ENCODE measurements at places on chromosomes 12 and 14. TPM values are rescaled to one million over a fixed set of nuclear protein-coding genes. Genes with fewer than 3 reads are reported as not detected.
A peak's percentile ranks its signal among the peaks of the same experiment; 100 is the strongest.

GRCh38 chr12:113396828-113397496 lies 6.7 kb downstream of the SDS start:
- no peaks in the 10 kb centered on the region for H3K27me3 ChIP-seq
- H3K4me3 ChIP-seq: no peak overlapping the region
- no peaks in the 10 kb centered on the region for H3K36me3 ChIP-seq
- no peak overlapping the region for H3K27ac ChIP-seq
- H3K4me1 ChIP-seq: peaks cover 10% of the 10 kb centered on the region

- H3K36me3 ChIP-seq: no peaks in the 10 kb centered on the region
- H3K27me3 ChIP-seq: peaks cover 91% of the 10 kb centered on the region
- no peak overlapping the region for H3K27ac ChIP-seq
- peaks cover 56% of the 10 kb centered on the region for H3K4me1 ChIP-seq
These were observed 10.7 kb downstream of the STAC3 start for GRCh38 chr12:57240066-57240921.

DNA sequence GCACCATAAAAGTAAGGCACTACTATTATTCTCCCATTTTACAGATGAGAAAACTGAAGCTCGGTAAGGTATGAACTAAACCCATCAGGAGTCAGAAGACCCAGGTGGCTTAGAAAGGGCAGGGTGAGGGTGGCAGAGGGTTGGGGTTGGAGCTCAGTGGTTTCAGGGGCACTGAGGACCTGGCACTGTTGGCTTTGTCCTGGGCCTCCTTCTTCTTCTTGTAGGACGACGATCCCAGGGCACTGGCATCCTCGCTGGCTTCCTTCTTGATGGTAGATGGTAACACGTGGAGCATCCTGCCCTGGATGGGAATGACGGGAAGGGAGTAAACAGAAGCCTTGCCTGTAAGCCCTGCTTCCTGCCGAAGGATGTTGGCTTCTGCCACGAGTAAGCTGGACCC lies 19.9 kb downstream of the RBM19 start:
- no peak overlapping the region for H3K27ac ChIP-seq
- H3K36me3 ChIP-seq: no peaks in the 10 kb centered on the region
- no peak overlapping the region for H3K4me3 ChIP-seq
- H3K4me1 ChIP-seq: no peaks in the 10 kb centered on the region

- H3K27ac ChIP-seq: no peak overlapping the region
- no peak for DNase-seq
- H3K4me1 ChIP-seq: no peaks in the 10 kb centered on the region
- H3K4me3 ChIP-seq: no peak overlapping the region
These were observed 35.3 kb downstream of the NUBPL start for GRCh38 chr14:31596342-31597095.

Gene GYS2
- total RNA-seq: not detected

DNA sequence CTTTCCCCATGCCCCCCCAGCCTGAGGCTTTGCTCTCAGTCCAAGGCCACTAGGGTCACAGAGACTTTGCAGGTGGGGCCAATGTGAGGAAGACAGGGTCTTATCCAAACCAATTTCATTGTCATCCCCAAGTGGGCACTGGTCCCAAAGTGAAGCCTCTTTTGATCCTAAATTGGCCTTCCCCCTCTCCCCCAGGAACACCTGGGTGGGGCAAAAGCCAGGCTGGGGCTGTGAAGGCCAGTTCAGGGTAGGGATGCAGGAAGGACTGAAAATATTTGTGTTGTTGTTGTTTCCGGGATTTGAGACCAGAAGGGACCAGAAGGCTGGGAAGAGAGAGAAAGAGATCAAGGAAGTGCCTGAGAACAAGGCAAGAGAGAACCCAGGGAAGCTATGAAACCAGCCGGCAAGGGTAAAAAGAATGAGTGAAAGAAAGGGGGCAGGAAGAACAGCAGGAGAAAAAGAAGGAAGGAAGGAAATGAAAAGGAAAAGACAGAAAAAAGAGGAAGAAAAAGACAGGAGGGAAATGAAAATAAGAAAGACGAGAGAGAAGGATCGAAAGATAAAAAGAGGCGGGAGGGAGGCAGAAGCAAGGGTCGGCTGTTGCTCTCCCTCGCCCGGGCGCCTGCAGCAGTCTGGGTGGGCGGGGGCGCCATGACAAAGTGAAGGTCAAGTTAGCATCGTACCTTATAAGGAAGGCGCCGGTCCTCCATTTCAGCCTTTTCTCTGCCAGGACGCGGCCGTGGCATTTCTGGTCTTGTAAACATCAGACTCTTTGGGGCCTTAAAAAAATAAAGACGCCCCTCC lies 7.4 kb upstream of the HOXC11 start:
- peaks cover 100% of the 10 kb centered on the region for H3K27me3 ChIP-seq
- H3K27ac ChIP-seq: no peak overlapping the region
- no peak overlapping the region for H3K4me3 ChIP-seq
- no peaks in the 10 kb centered on the region for H3K36me3 ChIP-seq
- no peaks in the 10 kb centered on the region for H3K4me1 ChIP-seq

DNA sequence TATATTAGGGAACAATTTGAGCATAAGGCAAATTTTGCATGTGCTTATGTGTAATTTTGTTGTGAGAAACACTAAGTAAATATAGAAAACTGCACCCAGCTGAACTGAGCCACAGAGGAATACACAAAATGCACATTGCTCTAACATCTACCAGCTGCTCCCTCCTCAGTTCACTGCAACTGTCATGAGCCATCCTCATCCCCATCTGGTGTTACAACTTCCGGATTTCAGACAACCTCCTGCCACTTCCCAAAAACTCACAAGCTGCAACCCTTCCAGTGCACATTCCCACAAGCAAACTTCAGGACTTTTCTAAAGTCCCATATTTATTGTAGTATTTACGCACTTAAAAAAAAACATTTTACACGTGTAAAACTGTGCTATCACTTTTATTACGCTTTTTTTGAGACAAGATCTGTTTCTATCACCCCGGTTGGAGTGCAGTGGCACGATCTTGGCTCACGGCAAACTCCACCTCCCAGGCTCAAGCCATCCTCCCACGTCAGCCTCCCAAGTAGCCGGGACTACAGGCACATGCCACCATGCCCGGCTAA lies 169.1 kb upstream of the TBX3 start:
- H3K4me1 ChIP-seq: no peaks in the 10 kb centered on the region
- no peaks in the 10 kb centered on the region for H3K36me3 ChIP-seq
- DNase-seq: no peak
- H3K4me3 ChIP-seq: no peak overlapping the region

Gene OTUB2
- total RNA-seq: 9.6 TPM

Gene SLC39A2
- not detected for total RNA-seq

DNA sequence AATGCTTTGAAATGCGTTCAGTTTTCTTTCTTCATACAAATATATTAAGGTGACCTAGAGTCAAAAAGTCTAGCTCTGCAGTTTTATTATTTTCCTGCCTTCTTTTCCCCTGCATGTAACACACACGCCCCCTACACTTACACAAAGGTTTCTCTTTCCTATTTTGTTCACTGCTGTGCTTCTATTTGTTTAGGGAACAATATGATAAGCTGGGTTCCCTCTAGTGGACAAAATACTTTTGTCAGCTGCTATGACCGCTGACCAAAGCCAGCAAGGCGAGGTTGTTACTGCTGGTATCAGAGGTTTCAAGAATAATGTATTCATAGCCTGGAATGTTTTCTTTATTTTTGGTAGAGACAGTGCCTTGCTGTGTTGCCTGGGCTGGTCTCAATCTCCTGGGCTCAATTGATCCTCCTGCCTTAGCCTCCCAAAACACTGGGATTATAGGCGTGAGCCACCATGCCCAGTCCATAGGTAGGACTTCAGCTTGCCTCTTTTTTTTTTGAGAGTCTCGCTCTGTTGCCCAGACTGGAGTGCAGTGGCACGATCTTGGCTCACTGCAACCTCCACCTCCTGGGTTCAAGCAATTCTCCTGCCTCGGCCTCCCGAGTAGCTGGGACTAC lies 33.4 kb downstream of the FNTB start:
- H3K27me3 ChIP-seq: no peaks in the 10 kb centered on the region
- H3K36me3 ChIP-seq: no peaks in the 10 kb centered on the region
- H3K27ac ChIP-seq: no peak overlapping the region
- peak; percentile 81 for DNase-seq

Gene TPPP2
- total RNA-seq: not detected

- H3K4me1 ChIP-seq: peaks cover 24% of the 10 kb centered on the region
- H3K27ac ChIP-seq: no peak overlapping the region
- H3K36me3 ChIP-seq: no peaks in the 10 kb centered on the region
- no peaks in the 10 kb centered on the region for H3K27me3 ChIP-seq
These were observed 1.4 kb downstream of the TMTC2 start for GRCh38 chr12:82688035-82688501.

Gene ALX1
- 3.9 TPM for total RNA-seq

DNA sequence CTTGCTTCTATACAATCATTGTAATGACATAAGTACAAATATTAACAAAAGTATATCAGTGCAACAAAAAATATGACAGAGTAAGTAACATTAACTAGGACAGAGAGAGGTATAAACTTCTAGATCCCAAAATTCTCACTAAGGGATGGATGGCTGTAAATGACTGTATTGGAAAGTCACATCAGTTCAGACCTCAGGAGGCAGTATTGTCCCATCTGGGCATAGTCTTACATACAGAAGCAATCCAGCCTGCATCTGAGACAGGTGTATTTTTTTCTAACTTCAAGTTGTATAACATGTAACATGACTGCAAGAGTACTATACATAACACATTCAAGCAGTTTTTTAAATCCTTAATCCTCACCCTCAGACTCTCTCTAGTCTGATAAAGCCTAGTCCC lies 99.0 kb downstream of the GARIN6 start:
- no peak overlapping the region for H3K27ac ChIP-seq
- H3K4me3 ChIP-seq: no peak overlapping the region
- no peaks in the 10 kb centered on the region for H3K27me3 ChIP-seq
- no peaks in the 10 kb centered on the region for H3K36me3 ChIP-seq

DNA sequence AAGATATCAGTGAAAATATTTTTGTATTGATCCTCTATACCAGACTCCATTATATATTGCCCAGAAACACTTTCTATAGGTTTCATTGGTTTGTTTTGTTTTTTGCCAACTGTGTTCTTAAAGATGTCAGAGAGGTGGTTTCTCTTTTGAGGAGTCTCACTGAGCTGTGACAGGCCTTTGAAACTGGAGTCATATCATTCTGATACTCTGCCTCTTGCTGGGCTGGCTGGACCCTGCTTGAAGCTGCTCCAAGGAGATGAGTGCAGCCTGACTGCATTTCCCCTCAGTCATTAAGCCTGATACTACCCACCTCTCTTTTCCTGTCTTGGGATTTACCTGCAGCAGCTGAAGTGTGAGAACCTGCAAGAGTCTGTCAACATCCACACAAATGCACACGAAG lies 16.4 kb upstream of the TAS2R30 start:
- peaks cover 17% of the 10 kb centered on the region for H3K36me3 ChIP-seq
- H3K27me3 ChIP-seq: no peaks in the 10 kb centered on the region
- H3K27ac ChIP-seq: no peak overlapping the region
- H3K4me1 ChIP-seq: no peaks in the 10 kb centered on the region
- DNase-seq: no peak

- peaks cover 8% of the 10 kb centered on the region for H3K4me1 ChIP-seq
- no peak overlapping the region for H3K4me3 ChIP-seq
- no peaks in the 10 kb centered on the region for H3K27me3 ChIP-seq
- no peak for DNase-seq
- no peak overlapping the region for H3K27ac ChIP-seq
These were observed 96.2 kb downstream of the BBS10 start for GRCh38 chr12:76252031-76252430.

DNA sequence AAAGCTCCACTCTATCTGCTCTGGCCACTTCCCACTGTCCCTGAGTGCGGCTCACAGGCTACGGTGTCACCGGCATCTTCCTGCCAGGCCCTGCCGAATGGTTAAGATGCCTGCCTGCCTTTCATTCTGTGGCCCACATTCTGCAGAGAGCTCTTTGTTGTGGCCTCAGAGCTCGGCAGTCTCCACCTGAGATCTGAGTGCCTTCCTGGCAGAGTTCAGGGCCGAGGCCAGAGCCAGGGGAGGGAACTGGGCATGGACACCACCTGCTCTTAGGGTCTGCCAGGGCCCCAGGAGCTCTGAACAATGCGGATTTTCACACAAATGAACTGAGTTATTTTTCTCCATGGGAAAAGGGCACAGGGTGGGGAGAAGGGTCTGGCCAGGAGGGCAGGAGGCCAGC lies 127.2 kb downstream of the RBM19 start:
- no peak for DNase-seq
- H3K27ac ChIP-seq: no peak overlapping the region
- no peaks in the 10 kb centered on the region for H3K27me3 ChIP-seq
- peaks cover 16% of the 10 kb centered on the region for H3K4me1 ChIP-seq
- H3K4me3 ChIP-seq: no peak overlapping the region
- H3K36me3 ChIP-seq: no peaks in the 10 kb centered on the region

GRCh38 chr14:23361763-23362162 lies 3.2 kb downstream of the EFS start:
- peaks cover 21% of the 10 kb centered on the region for H3K4me1 ChIP-seq
- DNase-seq: no peak
- no peaks in the 10 kb centered on the region for H3K27me3 ChIP-seq

DNA sequence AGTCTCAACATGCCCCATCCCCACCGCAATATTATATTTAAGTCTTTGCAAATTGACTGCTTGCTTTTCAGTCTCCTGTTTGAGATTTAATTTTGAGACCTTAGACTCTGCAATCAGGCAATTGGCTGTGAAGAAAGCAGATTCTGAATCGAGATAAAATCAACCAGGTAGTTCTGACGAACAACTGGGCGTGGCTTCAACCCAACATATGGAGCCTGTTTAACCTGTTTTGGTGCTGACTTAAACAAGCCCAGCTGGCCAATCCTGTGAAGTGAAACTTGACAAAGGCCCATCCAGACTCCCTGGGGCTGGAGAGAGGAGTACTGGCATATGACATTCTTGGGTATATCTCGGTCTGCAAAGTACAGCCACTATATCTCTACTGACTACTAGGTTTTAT lies 9.8 kb upstream of the CIPC start:
- no peaks in the 10 kb centered on the region for H3K27me3 ChIP-seq
- H3K36me3 ChIP-seq: no peaks in the 10 kb centered on the region
- H3K27ac ChIP-seq: no peak overlapping the region
- DNase-seq: peak; percentile 49
- H3K4me1 ChIP-seq: peaks cover 39% of the 10 kb centered on the region
- H3K4me3 ChIP-seq: no peak overlapping the region

GRCh38 chr14:74886001-74886400 lies 4.3 kb downstream of the DLST start:
- no peak overlapping the region for H3K27ac ChIP-seq
- H3K4me3 ChIP-seq: no peak overlapping the region

Gene ESRRB
- total RNA-seq: 1.2 TPM

DNA sequence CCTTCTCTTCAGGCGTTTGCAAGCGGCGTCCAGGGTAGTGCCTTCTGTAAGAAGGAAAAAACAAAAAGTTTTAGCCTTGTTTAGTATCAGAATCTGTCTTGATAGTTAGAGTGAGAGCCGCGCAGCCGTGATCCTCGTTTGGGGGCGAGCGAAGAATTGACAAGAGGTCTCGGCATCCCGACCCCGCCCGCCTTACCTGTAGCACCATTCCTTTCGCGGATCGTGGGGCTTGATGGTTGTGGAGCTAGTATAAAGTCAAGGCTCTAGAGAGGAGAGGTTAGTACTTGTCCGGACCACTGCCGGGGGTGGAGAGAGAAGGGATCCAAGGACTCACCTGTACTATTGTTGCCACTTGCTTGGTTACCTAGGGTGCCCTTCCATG lies 494 bp downstream of the TMTC3 start:
- peak; percentile 40 for DNase-seq
- peaks cover 36% of the 10 kb centered on the region for H3K4me1 ChIP-seq
- H3K4me3 ChIP-seq: peak overlapping the region; percentile 70
- H3K36me3 ChIP-seq: no peaks in the 10 kb centered on the region

Gene ZNF839
- 22.6 TPM for total RNA-seq

Data from neural progenitor cell (in vitro differentiated cells).